ENCODE measurements at places on chromosomes 5 and 9.

- no peak for DNase-seq
Measured at GRCh38 chr9:16385590-16385989, 484.9 kb downstream of the BNC2 start.

GRCh38 chr9:125902214-125902613 is 155.0 kb downstream of the PBX3 start:
- DNase-seq, result no peak

DNA sequence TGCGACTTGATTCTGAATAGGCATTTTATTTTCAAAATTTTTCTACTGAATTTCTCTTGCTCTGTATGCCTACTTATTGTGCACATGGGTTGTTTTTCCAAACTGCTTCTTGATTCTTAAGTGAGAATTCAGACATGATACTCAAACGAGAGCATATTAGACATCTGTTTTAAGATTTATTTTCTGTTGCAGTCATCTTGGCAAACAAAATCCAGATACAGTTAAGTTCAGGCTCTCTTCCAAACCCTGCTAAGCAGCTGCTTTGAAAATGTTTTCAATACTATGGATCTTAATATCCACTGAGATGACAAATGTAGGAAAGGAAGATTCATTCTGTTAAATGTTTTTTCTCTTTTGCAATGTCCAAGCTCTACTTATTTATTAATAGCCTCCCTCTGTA is 4.5 kb downstream of the TMEM215 start:
- DNase-seq, result no peak

DNA sequence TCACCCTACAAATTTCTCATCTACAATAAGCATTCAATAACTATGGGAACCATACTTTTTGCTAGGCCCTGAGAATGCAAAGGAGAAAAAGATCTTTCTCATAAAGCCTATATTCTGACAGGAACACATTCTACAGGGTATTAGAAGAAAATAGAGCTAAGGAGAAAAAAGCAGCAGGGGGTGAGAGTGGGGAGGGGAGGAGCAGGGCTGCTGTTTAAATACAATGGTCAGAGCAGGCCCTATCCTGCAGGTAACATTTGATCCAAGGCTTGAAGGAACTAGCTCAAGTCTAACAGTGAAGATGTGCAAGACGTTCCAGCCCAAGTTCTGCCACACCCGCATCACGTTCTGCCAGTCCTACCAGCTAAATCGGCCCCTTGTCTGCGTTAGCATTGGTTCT is 89.7 kb downstream of the ELAVL2 start:
- no peak for DNase-seq

DNA sequence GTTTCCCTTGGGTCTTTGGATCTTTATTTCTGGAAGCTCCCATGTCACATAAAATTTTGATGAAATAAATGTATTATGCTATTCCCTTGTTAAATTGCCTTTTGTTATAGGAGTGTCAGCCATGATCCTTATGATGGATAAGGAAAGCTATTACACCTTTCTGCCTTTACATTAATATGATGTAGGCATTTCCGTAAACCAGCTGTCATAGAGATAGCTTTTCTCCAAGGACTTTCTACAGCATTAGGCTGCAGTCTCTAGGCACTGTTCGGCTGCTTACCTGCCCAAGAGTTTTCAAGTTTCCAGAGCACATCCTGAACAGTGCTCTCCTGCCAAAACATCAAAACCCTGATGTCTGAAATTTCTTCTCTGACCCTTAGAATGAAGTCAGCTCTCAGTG is 87.4 kb downstream of the HAPLN1 start:
- no peak for DNase-seq

GRCh38 chr5:152376886-152377285 is 28.2 kb downstream of the NMUR2 start:
- no peak for DNase-seq

DNA sequence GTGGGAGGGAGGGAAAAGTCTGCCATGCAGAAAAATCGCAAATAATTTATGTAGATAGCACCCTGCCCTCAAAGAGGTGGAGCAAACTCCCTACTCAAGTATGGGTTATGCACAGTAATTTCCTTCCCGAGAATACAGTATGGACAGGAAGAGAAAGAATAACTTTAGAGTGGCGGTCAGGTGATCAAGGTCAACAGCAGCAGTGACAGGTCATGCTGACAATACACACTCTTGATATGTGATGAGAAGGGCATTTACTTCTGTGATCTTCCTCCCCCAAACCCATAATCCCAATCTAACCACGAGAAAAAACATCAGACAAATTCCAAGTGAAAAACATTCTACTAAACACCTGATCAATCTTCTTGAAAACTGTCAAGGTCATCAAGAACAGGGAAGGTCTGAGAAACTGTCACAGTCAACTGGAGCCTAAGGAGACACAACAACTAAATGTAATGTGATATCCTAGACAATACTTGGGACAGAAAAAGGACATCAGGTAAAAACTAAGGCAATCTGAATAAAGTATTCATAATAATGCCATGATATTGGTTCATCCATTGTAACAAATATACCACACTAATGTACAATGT is 11.7 kb downstream of the BICD2 start:
- DNase-seq, result no peak

DNA sequence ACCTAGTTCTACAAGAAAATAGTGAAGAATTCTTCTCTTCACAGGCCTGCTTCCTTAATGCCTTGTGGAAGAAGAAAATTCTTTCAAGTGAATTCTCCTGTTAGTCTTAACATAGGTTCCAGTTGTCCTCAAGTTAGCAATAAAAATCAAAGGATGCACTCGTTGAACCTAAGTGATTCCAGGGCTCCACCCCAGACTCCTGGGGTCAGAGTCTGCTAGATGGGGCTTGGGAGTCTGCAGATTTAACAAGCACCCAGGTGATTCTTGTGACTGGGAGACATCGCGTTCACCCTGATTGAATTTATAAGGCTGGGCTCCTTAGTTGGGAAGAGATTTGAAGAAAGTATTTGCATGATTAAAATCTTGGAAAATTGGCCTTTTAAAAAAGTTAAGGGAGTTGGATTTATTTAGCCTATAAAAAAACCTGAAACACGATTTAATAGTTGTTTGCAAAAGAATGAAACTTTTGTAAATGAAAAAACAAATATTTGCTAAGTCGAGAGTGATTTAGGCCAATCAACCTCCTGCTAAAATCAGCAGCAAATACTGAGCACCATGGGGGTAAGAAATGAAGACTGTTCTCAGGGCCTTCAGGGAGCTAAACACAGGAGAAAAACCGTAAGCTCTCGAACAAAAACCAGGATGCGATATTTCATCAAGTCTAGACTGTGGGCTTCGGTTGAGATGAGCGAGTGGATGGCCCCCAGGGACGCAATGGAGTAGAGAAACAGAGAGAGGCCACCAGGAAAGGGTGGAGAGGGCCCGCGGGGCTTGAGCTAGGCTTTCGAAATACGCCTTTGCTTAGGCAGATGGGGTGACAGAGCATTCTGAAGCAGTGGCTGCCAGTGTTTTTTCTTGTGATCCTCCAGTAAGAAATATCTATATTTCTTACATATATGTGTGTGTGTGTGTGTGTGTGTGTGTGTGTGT is 86.9 kb upstream of the TTC23L start:
- DNase-seq, result peak; percentile 42

- no peak for DNase-seq
Measured at GRCh38 chr9:26947736-26948135, 694 bp upstream of the PLAA start.

DNA sequence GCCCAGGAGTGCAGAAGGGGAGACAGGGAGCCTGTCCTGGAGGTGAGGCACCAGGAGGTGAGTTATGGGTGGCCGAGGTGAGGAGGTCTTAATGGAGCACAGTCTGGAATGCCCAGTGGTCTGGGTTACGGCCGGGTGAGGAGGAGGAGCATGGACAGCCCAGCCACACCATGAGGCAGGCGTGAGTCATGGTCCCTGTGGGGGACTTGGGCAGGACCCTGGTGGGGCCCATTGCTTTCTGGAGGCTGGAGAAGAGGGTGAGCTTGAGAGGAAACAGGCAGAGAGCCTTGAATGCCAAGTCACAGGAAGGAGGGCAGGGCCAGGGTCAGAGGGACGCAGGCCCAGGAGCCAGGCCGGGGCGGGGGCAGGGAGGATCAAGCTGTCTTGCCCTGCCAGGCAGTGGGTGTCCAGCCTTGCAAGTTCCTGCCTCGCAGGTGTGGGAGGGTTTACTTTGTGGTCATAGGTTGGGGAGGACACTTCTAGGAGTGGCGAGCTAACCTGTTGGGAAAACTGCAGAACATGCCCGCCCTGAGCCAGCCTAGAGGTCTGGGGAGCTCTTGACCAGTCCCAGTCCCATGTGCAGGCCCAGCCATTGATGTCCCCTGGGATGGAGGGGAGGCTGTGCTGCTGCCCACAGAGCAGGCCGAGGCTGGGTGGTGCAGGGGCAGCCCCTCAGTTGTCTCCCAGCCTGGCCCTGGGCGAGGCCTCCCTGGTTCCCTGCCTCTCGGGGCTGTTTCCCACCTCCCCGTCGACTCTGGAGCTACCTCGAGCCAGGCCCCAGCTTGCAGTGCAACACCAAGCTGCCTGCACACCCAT is 2.8 kb downstream of the CACNA1B start:
- DNase-seq, result no peak

DNA sequence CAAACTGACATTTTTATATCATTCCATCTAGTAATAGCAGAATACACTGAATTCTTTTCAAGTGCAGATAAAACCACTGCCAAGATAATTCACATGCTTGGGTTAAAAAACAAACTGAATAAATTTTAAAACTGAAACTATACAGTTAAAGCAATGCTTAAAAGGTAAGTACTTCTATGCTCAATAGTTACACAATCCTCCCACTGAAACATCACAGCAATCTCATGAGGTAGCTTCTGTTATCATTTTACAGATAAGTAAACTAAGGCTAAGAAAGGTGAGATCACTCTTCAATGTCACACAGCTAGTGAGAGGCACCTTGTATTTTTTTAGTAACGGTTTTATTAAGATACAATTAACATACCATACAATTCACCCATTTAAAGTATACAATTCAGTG is 13.4 kb upstream of the GOLGA1 start:
- DNase-seq, result no peak

DNA sequence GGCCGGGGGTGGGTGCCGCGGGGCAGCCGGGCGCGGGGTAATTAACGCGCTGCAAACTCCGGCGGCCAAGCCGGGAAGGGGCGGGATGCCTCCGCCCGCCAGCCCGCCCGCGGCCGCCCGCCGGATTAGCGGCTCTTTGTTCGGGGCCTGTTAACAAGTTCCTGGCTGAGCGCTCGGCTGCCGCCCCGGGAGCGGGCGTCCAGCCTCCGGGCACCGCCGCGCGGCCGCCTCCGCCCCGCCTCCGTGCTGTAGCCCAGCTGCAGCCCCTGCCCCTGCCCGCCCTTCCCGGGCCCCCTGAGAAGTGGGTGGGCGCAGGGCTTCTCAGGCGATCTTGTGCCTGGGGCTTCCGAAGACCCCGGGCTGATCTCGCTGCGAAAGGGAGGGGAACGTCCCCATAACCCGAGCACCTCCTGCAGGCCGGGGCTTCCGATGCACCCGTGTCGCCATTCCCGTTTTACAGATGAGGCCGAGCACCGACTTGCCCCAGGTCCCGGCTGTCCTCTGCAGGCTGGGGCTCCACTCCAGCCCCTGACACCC is 7.5 kb downstream of the UNC5A start:
- DNase-seq, result peak; percentile 22

GRCh38 chr9:75138260-75139040 is 50.1 kb downstream of the OSTF1 start:
- no peak for DNase-seq

GRCh38 chr5:31442058-31442745 is 89.7 kb downstream of the DROSHA start:
- DNase-seq, result no peak

DNA sequence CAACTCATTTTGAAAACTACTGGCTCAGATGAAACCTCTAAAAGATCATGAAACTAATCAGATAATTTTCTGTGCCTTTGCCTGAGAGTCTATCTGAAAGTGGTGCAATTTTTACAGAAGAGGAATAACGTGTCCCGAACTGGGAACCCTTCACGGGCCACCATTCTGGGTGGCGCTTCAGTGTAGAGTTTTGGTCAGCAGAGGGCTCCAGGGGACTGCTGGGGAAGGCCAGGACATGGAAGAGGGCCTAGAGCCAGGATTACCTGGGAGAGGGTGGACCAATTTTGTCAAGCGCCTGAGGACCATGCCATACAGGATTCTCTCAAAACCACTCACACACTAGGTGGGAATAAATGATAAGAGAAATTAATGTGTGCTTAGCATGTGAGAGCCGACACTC is 49.7 kb upstream of the PLEKHG4B start:
- no peak for DNase-seq

DNA sequence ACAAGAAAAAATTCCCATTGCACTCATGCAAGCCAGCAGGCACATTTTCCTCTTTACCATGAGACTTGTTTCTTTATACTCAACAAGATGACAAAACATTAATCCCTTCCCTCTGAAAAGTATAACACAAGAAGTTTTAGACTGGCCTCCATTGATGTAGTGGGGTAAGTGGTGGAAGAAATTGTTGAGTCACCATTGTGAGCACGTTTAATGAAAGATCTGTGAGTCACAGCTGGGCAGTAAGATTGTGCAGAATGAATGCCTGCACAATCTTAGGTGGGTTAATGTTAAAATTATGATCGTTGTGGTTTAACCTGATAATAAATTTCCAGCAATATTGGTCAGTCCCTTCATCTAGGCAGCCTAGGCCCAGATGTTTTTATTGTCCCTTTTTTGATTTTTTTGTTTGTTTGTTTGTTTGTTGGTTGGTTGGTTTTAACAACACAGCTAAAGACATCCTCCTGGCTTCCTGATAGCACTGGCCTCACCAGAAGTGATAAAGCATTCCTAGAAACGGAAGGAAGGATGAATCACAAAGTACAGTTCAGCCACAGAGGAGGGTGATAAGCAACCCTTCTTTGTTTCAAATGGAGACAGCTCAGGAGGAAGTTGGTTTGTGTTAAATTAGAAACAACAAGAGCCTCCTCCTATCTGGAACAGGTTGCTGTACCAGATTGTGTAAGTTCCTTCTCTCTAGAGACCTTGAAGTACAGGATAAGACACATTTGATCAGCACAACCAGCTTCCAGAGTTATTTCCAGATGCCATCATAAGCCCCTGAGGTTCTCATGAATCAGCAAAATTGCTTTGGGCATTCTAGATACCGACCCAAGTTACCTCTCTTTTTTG is 40.3 kb downstream of the SLC24A2 start:
- peak; percentile 96 for DNase-seq

GRCh38 chr5:174559141-174559540 is 165.2 kb upstream of the MSX2 start:
- DNase-seq, result no peak

GRCh38 chr9:128374221-128374675 is 3.1 kb downstream of the URM1 start:
- no peak for DNase-seq

GRCh38 chr9:27595733-27596132 is 22.5 kb upstream of the C9orf72 start:
- DNase-seq, result no peak

GRCh38 chr5:73176250-73176649 is 3.3 kb downstream of the TMEM174 start:
- DNase-seq, result no peak

- DNase-seq, result no peak
Measured at GRCh38 chr9:116627433-116627832, 59.7 kb upstream of the TRIM32 start.

GRCh38 chr9:122118343-122119165 is 25.4 kb upstream of the TTLL11 start:
- DNase-seq, result no peak

- peak; percentile 78 for DNase-seq
Measured at GRCh38 chr9:130039528-130040147, 3.4 kb downstream of the FNBP1 start.
